ENCODE measurements at places on chromosomes 3 and 15.
A peak's percentile ranks its signal among the peaks of the same experiment; 100 is the strongest.

GRCh38 chr3:196141052-196141865, 59.4 kb upstream of the TFRC start:
- DNase-seq = no peak

- DNase-seq = no peak
These were observed 148.9 kb upstream of the GBE1 start for GRCh38 chr3:81910244-81910852.

DNA sequence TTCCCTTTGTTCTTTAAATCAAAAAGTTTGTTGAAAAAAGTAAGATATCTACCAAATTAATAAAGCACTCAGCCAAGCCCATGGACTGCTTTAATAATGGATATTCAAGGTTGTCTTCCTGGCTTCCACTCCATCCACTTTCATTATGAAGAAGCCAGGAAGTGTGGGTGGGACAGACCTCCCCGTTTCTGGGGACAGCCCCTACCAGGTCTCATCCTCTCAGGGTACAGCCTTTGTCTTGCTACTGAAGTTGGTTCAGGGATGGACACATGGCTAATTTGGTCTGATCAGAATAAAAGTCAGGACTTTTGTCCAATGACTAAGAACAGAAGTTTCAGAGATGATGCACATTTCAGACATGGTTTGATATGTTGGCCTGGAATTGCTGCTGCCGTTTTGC, 32.6 kb downstream of the CCNB2 start:
- no peak for DNase-seq

DNA sequence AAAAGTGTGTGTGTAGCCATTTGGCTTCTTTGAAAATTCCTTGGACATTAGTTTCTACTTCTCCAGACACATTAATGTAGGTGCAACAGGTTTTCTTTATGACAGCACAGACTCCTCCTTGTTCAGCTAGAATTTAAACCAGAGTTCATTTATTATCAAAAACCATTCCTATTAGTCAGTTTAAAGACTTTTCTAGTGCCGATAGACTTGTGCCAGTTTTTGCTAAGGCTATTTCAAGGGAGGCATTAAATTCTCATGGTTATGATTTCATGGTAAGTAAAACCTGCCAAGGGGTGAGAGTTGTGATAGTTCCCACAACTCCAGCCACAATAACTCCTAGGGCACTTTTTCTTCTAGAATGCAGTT, 20.6 kb upstream of the SENP7 start:
- DNase-seq = no peak

- no peak for DNase-seq
These were observed 24.0 kb upstream of the CHCHD6 start for GRCh38 chr3:126679831-126680666.

- no peak for DNase-seq
These were observed 228.8 kb upstream of the PEX5L start for GRCh38 chr3:180265551-180265950.

GRCh38 chr3:15207836-15208504, 1.9 kb downstream of the CAPN7 start:
- no peak for DNase-seq

DNA sequence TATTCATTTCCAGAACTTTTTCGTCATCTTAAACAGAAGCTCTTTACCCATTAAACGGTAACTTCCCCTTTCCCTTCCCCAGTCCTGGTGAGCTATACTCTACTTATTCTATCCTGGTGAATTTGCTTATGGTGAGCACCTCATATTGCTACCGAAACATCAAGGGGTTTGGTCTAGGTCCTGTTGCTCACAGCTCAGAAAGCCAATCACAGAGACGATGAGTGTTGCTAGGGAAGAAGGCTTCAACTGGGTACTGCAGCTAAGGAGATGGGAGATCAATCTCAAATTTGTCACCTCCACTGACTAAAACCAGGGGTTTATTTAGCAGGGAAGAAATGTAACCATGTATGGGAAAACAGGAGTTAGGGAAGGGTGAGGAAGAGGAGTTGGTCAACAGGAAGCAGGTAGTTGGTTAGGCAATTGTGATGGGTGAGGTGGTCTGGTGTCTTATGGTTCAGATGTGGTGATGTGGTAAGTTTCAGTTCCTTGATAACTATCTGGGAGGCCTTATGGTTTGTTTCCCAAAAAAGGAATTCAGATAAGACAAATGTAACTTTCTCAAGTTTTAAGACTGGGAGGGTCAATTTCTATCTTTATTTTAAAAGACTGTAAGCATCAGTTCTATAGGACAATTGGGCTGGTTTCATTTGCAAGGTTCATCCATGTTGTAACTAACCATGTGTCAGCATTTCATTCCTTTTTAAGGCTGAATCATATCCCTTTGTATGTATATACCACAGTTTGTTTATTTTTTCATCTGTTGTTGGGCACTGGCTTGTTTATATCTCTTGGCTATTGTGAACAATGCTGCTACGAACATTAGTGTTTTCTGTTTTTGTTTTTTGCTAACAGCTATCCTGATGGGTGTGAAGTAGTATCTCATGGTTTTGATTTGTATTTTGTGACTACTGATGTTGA, 24.3 kb downstream of the ARHGAP11B start:
- DNase-seq = no peak

- no peak for DNase-seq
These were observed 61.3 kb downstream of the SMAD3 start for GRCh38 chr15:67126551-67127330.

GRCh38 chr3:195247086-195247862, 23.7 kb downstream of the XXYLT1 start:
- DNase-seq = no peak

- no peak for DNase-seq
These were observed 22.3 kb downstream of the OSBPL10 start for GRCh38 chr3:31958701-31959152.

GRCh38 chr3:47362701-47363100, 18.1 kb upstream of the PTPN23 start:
- DNase-seq = no peak

DNA sequence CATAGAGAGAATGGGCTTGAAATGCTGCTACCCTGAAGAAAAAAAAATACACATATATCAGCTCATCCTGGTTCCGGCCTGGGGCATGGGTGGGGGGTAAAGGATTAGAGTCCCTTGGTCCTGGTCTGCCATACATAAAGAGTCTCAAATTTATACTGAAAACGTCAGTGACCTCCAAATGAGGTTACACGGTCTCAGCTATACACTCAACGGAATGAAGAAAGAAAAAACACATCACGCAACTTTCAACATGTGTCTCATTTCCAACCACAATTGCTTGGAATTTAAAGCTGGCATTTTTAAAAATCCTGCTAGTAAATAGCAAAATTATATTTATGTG, 612.8 kb downstream of the MCTP2 start:
- DNase-seq = no peak

DNA sequence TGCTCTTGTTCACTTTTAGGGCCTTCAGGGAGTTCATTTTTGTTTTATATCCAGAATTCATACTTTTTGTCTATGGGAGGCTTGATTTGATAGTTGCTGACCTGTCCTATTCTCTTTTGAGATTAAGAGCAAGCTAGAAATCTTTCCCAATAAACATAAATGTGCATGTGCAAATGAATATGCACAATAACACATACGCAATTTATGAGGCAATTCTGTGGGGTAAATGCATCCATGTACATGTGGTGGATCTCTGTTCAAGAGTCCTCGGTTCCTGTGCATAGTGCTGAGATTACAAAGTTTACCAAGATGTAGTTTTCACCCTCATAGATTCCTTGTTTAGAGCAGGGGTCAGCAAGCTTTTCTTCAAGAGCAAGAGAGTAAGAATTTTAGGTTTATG, 640.7 kb downstream of the EDEM1 start:
- DNase-seq = no peak

- DNase-seq = no peak
These were observed 75.1 kb upstream of the VGLL4 start for GRCh38 chr3:11718637-11719405.

DNA sequence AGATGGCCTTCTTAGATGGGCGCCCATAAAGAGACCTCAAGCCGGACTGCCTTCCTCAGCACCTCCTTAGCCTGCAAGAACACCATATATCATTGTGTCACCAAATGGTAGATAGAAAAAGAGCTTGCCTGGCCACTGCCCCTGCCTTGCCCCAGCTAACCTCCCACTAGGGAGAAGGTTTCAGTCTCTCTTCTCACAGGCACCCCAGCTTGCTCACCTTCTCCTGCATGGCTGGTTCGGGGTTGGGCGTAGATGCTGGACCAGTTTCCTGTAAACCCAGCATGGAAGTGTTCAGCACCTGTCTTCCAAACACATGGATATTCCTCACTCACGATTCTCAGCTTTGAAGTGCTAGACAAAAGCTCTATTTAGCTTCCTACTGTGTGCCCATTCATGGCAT, 3.3 kb upstream of the SLC22A14 start:
- no peak for DNase-seq

DNA sequence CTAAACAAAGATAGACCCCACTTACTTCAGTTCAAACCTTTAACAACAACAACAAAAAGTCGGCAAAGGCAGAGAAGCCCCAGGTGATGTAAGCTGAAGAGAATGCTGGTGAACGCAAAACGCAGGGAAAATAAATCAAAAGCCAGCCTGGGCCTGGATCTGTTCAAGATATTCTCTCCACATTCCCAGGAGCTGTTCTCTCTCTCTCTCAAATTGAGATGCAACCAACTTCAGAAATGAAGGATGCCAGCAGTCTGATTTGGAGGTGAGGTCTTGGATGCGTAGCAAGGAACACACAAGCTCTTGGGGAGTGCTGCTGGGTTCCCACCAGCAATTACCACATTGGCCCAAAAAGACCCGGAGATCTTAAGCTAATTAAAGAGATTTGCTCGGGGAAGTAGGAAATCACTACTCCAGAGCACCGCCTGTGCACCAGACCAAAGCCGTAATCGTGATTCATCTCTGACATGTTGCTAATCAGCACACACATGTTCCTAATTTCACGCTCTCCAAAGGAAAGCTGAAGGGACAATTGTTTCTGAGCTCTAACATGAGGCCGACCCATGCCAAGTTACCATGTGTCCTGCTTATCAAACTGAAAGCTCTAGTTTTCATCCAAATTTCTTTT, 37.1 kb downstream of the IL17RD start:
- DNase-seq = no peak

GRCh38 chr3:67461667-67462142, 192.7 kb downstream of the SUCLG2 start:
- DNase-seq = no peak

GRCh38 chr3:160641665-160642309, 35.2 kb upstream of the ARL14 start:
- DNase-seq = peak; percentile 53

DNA sequence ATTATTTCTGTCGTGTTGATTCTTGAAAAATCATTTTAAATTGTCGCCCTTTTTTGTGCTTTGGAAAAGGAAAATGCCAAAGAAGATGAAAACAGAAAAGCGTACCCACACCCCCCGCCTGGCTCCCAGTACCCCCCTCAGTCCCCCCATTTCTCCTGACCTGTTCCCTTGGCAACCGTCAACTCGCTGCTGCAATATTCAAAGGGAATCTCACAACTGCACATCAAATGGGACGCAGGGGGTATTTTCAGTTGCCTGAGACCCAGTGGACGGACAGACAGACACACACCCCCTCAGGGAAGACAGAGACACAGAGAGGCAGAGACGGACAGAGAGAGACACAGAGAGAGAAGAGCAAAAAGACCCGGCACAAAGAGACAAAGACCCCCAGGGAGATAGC, 83.5 kb upstream of the PRR20G start:
- DNase-seq = no peak

DNA sequence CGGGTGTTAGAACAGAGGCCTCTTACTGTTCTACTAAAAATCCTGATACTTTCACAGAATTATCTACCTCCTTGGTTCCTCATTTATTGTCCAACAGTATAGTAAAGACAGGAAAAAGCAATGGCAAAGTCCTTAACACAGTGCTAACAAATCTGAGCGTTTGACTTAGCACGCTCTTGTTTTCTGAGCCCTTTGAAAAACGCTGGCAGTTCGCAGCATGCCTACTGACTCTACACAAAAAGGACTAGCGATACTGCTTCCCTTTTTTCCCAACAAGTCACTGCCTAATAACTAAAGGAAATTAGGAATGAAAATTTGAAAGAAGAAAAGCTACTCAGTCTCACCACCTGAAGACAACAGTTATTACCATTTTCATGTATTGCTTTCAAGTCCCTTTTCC, 34.8 kb upstream of the CEMIP start:
- DNase-seq = no peak

GRCh38 chr3:47856669-47857068, 53.7 kb downstream of the DHX30 start:
- DNase-seq = no peak

GRCh38 chr15:66815318-66815717, 113.3 kb downstream of the SMAD6 start:
- DNase-seq = peak; percentile 44

DNA sequence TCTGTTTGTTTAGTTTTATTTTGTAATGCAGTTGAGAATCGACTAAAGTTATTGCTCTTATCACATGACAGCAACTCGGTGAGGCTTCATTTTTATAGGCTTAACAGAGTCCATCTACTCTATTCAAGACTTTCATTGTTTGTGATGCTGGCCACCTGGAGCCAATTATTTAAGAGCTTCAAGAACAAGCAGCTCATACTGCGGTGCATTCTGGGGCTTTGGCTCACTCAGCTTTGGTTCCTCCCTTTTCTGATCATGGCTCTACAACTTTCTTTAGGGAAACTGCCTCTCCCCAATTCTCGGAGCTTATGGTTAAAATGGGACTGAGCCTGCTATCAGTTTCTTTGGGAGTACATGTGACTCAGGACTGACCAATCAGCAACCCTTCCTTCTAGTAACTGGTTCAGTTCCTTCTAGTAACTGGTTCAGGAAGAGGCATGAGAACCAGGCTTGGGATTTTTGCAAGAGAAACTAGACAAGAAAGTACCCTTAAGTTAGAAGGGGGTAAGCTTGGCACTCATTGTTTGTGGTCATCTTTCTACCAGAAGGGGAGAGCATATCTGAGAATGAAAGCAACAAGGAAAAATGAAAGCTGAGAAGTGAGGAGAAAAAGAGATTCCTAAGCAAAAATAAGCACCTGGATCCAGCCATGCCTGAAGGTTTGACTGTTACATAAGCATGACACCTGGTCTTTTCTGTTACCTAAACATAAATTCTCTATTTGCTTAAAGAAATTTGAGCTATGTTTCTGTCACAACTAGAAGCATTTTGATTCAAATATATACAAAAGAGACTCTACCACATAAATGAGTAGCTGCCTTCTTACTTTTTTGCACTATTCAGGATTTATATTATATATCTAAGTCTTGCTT, 24.1 kb upstream of the ARHGEF3 start:
- no peak for DNase-seq

GRCh38 chr3:49359623-49360022, 1.5 kb upstream of the GPX1 start:
- no peak for DNase-seq

- DNase-seq = no peak
These were observed 1.4 kb upstream of the STRA6 start for GRCh38 chr15:74203914-74204431.

DNA sequence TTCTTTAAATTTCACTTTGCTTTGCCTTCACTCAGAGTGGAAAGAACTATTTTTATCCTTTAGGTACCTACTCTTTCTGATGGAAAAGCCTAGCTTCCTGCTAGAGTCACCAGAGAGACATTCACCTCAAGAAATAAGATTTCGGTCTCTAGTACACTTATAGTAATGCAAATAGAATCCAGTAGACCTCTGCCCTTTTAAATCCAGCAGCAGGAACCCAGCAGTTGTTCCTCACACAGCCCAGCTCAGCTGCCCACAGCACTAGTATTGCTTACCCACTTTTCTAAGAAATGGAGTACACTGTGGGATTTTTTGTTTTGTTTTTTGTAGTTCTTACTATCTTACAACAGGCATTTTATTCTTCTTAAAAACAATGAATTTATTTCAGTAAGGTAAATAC, 497.0 kb upstream of the CCDC54 start:
- DNase-seq = no peak
